Central memory CD4-positive, alpha-beta T cell (primary cell): ENCODE measurements at places on chromosomes 13 and 19.

- no peak for DNase-seq
Observed at GRCh38 chr13:42039457-42039945, 8.9 kb upstream of the DGKH start.

DNA sequence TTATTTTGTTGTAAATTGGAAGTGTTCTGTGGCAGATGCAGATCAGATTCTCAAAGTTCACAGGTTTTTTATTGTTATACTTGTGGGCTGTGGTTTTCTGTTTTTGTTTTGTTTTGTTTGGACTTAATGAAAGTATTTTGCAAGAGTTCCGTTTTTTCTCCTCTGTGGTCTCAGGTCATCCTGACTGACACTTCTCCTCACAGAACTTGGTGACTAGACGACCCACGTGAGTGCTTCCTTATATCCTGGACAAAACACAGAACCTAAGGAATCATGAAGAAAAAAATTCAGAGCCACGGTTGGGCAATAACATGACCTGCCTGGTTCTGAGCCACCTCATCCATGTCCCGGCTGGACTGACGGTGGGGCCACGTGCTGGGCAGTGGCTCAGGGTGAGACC, 2.5 kb upstream of the RFPL4AL1 start:
- DNase-seq: no peak

DNA sequence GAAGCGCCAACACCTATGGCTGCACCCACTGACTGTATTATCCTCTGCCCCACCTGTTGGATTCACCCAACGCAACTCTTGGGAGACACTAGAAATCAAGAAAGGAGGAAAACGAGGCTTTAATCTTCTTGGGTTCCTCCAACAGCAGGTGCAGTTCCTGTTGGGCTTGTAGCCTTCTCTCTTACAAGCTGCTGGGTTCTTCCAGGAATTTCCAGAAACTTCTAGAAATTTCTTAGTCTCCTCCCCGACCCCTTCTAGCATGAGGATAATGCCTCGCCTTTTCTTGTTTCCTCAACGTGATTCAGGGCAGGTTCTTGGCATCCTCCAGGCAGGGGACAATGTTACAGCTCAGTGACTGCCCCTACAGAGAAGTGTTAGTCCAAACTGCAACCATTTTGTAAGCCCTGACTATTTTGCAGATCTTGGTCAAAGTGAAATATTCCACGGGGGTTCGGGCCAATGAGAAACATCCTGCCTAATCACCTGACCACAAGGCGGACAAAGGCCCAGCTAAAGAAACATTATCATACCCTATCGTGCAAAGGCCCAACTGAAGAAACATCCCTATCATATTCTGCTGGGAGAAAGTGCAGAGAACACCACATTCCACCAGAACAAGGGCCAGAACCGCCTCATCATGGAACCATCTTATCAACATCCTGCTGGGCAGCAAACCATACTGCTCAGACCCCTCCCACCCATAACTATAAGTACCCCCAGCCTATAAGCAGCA, 614 bp upstream of the PNMA8A start:
- no peak for DNase-seq

GRCh38 chr13:106357198-106357597, 178.3 kb downstream of the EFNB2 start:
- DNase-seq: no peak

DNA sequence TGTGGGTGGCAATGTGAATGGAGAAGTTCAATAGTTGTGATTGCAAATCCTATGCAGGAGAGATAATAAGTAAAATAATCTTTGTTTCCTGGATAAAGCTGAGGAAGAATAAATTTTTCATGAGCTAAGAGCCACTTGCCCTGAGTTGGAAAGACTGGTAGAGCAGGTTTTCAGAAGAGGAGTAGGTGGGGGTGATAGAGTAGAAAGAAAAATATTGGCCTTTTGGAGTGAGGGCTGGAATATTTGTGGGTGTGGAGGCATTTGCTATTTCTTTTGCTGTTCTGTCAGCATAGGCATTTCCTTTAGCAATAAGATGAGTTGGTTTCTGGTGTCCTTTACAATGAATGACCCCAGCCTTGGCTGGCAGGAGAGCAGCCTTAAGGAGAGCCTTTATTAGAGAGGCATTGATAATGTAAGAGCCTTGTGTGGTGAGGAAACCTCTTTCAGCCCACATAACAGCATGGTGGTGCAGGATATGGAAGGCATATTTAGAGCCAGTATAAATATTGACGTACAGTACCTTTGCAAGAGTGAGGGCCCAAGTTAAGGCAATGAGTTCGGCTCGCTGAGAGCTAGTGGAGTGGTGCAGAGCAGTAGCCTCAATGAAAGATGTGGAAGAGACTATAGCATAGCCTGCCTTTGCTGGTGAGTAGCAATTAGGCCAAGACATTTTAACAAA, 11.6 kb upstream of the ZNF431 start:
- no peak for DNase-seq

DNA sequence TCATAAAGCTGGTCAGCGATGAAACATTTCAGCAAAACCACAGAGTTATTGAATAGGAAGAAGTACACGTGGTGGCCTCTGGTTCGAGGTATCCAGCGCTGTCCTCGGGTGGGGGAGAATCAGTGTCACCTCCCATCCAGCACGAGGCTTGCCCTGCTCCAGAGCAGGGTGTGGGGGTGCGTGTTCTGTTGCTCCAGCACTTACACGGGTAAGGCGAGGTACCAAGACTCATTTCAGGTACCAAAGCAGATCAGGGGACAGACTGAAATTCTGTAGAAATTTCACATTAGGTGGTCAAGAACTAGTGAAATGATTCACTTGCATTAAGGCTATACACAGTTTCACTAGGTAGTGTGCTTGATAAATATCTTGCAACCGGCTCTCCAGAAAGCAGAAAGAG, 164.2 kb upstream of the SOX1 start:
- DNase-seq: no peak

GRCh38 chr13:46620471-46620870, 67.5 kb downstream of the LRCH1 start:
- no peak for DNase-seq

- no peak for DNase-seq
Observed at GRCh38 chr13:111325941-111326620, 5.6 kb downstream of the TEX29 start.

- peak; percentile 66 for DNase-seq
Observed at GRCh38 chr19:19366434-19367396, 38.8 kb upstream of the GATAD2A start.

- no peak for DNase-seq
Observed at GRCh38 chr19:52331757-52332156, 4.3 kb upstream of the ZNF610 start.

GRCh38 chr13:73081256-73081915, 22.6 kb downstream of the KLF5 start:
- DNase-seq: no peak

- DNase-seq: no peak
Observed at GRCh38 chr13:91078093-91078679, 269.3 kb upstream of the MIR17HG start.

DNA sequence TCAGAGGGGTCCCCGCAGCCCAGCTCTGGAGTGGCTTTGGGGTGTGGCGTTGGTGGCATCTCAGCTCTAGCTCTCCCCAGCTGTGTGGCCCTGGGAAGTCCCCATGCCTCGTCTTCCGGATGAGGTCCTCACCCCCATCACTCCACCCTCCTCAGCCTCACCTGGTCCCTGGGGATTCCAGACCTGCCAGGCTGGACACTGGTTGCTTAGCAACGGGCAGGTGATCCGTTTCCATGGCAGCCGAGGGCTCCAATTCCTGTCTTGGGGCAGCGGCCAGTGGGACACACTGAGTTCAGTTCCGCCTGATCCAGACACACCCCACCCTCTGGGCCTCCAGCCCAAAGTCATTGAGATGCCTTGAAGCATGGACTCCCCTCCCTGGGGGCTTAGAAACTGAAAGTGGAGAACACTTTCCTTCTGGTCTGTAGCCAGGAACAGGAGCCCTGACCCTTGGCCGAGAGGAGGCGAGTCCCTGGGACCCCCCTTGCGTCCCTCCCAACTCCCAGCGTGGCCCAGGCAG, 7.7 kb upstream of the MISP start:
- no peak for DNase-seq

GRCh38 chr13:41315443-41316047, 4.5 kb downstream of the NAA16 start:
- DNase-seq: no peak

DNA sequence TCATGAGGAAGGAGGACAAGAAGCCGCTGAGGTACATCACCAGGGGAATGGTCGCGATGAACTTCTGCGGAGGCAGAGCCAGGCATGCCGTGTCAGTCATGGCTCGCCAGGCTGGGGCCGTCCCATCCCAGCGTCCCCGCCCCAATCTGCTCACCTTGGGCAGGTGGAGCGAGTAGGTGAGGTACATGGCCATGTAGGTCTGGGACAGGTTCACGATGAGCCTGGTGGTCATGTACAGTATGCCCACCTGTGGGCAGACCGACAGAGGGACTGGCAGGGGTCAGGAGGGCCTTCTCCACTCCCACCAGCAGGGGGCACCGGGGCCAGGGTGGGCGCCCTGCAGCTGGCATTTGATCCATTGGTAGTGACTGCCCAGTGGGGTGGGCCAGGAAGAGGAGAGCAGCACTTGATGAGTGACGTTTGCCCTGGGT, 8.3 kb downstream of the TEKTIP1 start:
- DNase-seq: no peak

- DNase-seq: no peak
Observed at GRCh38 chr19:2528675-2529101, 52.8 kb downstream of the GADD45B start.

GRCh38 chr19:10258080-10258710, 6.2 kb downstream of the MRPL4 start:
- no peak for DNase-seq

DNA sequence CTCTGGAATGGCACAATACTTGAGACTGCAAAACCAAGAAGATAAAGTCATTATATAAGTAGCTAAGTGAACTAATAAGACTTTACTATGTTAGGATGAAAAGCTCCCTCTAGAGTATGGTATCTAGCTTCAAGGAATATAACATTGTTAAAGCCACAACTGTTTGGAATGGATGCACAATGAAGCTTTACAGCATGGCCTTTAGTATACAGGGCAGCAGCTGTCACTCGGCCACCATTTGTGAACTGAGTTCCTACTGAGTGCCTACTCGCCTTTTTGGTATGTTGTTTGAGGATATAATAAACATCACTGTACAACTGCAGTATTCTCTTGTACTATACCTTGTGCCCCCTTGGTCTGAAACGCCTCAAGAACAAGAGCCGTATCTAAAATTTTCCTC, 6.8 kb downstream of the ALG5 start:
- no peak for DNase-seq

DNA sequence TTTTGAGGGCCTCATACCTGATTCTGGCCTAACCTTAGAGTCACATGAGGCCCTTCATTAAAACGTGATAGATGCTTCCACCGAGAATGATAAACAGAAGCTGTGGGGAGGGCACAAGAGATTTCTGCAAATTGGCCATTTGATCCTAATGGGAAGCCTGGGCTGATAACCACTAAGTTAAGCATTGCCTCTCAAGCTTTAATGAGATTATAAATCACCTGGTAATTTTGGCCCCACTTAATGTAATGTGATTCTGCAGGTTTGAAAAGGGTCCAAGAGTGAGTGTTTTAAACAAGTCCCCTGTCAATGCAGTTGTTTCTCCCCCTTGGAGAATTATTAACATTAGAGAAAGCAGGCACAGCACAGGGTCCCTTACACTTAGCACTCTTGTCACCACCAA, 42.0 kb downstream of the ZNF486 start:
- DNase-seq: no peak

- DNase-seq: no peak
Observed at GRCh38 chr19:42113641-42114348, 18.5 kb downstream of the POU2F2 start.

GRCh38 chr19:13208672-13209483, 58.7 kb downstream of the IER2 start:
- no peak for DNase-seq

- no peak for DNase-seq
Observed at GRCh38 chr13:105297839-105298238, 1237.6 kb downstream of the EFNB2 start.

DNA sequence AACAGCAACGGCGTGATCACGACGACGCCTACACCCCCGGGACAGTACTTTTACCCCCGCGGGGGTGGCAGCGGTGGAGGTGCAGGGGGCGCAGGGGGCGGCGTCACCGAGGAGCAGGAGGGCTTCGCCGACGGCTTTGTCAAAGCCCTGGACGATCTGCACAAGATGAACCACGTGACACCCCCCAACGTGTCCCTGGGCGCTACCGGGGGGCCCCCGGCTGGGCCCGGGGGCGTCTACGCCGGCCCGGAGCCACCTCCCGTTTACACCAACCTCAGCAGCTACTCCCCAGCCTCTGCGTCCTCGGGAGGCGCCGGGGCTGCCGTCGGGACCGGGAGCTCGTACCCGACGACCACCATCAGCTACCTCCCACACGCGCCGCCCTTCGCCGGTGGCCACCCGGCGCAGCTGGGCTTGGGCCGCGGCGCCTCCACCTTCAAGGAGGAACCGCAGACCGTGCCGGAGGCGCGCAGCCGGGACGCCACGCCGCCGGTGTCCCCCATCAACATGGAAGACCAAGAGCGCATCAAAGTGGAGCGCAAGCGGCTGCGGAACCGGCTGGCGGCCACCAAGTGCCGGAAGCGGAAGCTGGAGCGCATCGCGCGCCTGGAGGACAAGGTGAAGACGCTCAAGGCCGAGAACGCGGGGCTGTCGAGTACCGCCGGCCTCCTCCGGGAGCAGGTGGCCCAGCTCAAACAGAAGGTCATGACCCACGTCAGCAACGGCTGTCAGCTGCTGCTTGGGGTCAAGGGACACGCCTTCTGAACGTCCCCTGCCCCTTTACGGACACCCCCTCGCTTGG, 966 bp downstream of the JUNB start:
- DNase-seq: peak; percentile 63

DNA sequence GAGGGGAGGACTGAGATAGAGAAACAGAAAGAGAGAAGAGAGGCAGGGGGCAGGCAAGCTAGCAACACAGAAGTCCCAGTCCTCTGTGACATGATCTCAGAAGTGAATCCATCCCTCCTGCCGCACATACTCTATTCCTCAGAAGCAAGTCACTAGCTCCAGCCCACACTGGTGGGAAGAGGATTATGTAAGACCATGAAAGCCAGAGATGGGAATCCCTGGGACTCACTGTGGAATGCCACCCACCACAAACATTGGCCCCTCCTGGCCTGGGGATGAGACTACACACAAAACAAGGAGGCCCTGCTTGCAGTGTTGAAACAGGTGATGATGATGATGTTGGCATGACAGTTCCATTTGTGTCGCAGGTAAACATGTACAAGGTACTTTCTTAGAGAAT, 419.9 kb downstream of the IRS2 start:
- no peak for DNase-seq

DNA sequence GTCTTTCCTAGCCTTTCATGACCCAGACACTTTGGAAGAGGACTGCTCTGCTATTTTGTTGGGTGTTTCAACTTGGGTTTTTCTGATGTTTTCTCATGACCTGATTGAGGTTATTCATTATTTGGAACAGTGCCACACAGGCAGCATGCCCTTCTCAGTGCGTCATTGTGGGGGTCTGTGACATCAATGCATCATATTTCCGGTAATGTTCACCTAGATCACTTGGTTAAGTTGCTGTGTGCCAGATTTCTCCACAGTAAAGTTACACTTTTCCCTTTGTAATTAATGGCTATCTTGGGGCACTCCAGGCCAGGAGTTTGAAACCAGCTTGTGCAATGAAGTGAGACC, 124.4 kb downstream of the SIPA1L3 start:
- DNase-seq: no peak
